ENCODE measurements at places on chromosomes 6 and 20. TPM values are rescaled to one million over a fixed set of nuclear protein-coding genes. Genes with fewer than 3 reads are reported as not detected.

The MRPL2 gene
- total RNA-seq = 99.8 TPM

The LY6G6F gene
- total RNA-seq = not detected

The STK38 gene
- total RNA-seq = 27.3 TPM

The OR12D3 gene
- total RNA-seq = not detected

The OLIG3 gene
- 0.14 TPM for total RNA-seq

The DZANK1 gene
- total RNA-seq = 2.4 TPM

The PXT1 gene
- 0.80 TPM for total RNA-seq

The KIAA0408 gene
- total RNA-seq = 4.4 TPM

The MYB gene
- 54.9 TPM for total RNA-seq

The PRL gene
- total RNA-seq = not detected

Measured in activated naive CD4-positive, alpha-beta T cell treated with anti-CD3 and anti-CD28 coated beads, Interleukin-2, amount 50 U/mL, for 72 hours (primary cell).